HTR-8/SVneo (cell line): ENCODE measurements at places on chromosomes 3 and 15.

GRCh38 chr3:122272879-122273278, 52.2 kb upstream of the CSTA start:
- no peak for DNase-seq

DNA sequence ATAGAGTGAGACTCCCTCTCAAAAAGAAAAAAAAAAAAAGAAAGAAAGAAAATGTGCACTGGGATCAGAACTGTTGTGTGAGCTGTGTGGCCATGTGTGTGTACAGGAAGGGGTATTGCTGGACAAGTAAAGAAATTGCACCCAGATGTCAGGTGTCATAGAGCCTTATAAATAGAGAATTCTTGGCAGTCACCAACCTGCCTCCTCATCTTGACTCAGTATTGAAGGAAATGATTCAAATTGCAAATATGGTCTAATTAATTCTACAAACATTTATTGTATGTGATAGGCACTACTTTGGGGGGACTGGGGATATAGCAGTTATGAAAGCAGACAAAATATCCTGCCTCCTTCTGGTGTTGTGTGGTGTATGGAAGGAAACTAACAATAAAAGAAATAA, 243.8 kb upstream of the TTC14 start:
- DNase-seq, result no peak

GRCh38 chr3:194275721-194276120, 75.4 kb downstream of the CPN2 start:
- no peak for DNase-seq

DNA sequence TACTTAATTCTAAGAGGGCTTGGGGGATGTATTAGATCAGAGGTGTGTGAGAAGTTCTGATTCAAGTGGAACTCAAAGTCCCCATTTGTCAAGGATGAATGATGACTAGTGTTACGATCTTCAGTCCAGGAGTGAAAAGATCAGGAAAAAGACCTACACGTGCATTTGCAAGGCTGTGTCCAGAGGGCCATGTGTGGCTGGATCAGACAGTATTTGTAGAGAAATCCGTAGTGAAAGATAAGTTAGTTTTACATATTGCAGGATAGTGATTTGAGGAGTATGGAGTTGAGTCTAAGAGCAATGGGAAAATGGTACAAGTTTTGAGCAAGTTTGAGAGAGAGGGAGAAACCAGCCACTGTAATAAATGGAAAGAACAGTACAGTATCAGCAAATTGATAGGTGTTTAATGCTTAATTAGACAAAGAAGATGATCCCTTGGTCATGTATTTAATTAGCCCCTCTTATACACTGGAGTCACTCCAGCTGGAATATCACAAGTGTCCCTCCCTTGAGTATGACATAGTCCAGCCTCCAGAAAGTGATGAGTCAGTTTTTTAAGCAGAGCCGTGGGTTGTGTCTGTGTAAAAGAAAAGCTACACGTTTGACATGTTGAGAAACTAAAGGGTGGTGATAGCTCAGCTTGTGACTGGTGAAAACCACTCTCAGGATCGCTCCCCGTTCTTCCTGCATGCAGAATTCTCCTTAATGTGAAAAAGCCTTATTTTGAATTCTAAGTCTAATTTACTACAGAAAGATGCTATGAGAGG, 348.8 kb downstream of the ROBO1 start:
- no peak for DNase-seq

DNA sequence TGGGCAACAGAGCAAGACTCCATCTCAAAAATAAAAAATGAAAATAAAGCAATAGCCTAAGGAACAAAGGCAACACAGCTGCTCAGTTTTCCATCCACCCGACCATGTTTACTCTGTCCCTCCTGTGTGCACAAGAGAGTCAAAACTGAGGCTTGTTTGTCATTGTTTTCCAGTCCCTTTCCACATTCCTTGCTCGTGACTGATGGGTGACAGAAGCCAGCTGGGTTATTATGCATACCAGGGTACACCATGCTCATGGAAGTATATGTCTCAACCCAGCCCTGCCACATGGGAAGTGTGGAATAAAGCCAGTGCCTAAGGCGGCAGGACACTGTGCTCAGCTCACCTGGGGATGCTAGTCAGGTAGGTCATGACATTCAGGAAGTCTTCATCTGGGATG, 49.5 kb downstream of the MCF2L2 start:
- DNase-seq, result no peak

GRCh38 chr3:62585861-62586260, 212.5 kb upstream of the FEZF2 start:
- no peak for DNase-seq

GRCh38 chr3:64681827-64682226, 6.0 kb downstream of the ADAMTS9 start:
- no peak for DNase-seq
